ENCODE measurements at places on chromosomes 2 and 18. TPM values are rescaled to one million over a fixed set of nuclear protein-coding genes. Genes with fewer than 3 reads are reported as not detected.

The ABCA12 gene
- total RNA-seq = 0.44 TPM

The GALNT1 gene
- total RNA-seq = 231 TPM

The RALBP1 gene
- 46.8 TPM for total RNA-seq

The UGT1A10 gene
- not detected for total RNA-seq

The MAL gene
- 1.4 TPM for total RNA-seq

The MEMO1 gene
- total RNA-seq = 58.8 TPM

The KIF3C gene
- total RNA-seq = 6.5 TPM

The C2orf68 gene
- 21.6 TPM for total RNA-seq

The SEPTIN10 gene
- 58.7 TPM for total RNA-seq

The DBI gene
- 272 TPM for total RNA-seq

The ELOA2 gene
- not detected for total RNA-seq

The TCF23 gene
- total RNA-seq = not detected

GRCh38 chr2:148530350-148530749 is 114.2 kb upstream of the EPC2 start:
- H3K4me1 ChIP-seq = peaks cover 5% of the 10 kb centered on the region
- no peaks in the 10 kb centered on the region for H3K36me3 ChIP-seq
- H3K4me3 ChIP-seq = no peak overlapping the region
- no peak overlapping the region for H3K27ac ChIP-seq
- peak; percentile 27 for DNase-seq

DNA sequence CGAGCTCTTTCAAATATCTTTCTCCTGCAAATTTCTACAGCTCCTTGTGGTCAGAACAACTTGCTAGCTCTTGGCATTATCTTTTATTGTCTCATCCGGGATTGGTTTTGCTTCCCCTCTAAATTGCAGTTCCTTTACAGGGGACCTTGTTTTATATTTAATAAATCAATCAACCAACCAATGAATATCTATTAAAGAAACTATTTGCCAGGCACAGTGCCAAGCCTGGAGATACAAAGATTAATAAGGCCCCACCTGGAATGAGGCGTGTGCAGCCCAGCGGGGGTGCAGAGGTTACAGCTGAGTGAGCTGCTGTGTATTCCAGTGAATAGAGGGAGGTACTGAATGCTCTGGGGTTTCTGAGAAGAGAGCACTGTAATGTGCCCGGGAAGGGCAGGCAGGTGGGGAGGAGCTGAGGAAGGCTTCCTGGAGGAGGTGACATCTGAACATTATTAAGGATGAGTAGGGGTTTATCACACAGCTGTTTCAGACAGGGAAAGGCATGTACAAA is 51.8 kb downstream of the LIPG start:
- peaks cover 10% of the 10 kb centered on the region for H3K4me1 ChIP-seq
- no peak for DNase-seq
- H3K27ac ChIP-seq = no peak overlapping the region
- H3K4me3 ChIP-seq = no peak overlapping the region
- no peaks in the 10 kb centered on the region for H3K36me3 ChIP-seq

GRCh38 chr2:226020956-226021355 is 621.4 kb downstream of the NYAP2 start:
- no peak for DNase-seq
- H3K4me3 ChIP-seq = no peak overlapping the region
- H3K4me1 ChIP-seq = no peaks in the 10 kb centered on the region
- no peak overlapping the region for H3K27ac ChIP-seq

GRCh38 chr2:11456251-11456650 is 9.7 kb downstream of the E2F6 start:
- no peaks in the 10 kb centered on the region for H3K27me3 ChIP-seq
- no peak overlapping the region for H3K4me3 ChIP-seq
- peaks cover 4% of the 10 kb centered on the region for H3K4me1 ChIP-seq
- no peaks in the 10 kb centered on the region for H3K36me3 ChIP-seq

- DNase-seq = peak; percentile 22
- H3K4me1 ChIP-seq = no peaks in the 10 kb centered on the region
- H3K36me3 ChIP-seq = no peaks in the 10 kb centered on the region
Measured at GRCh38 chr2:7886666-7887065, 795.2 kb upstream of the ID2 start.

DNA sequence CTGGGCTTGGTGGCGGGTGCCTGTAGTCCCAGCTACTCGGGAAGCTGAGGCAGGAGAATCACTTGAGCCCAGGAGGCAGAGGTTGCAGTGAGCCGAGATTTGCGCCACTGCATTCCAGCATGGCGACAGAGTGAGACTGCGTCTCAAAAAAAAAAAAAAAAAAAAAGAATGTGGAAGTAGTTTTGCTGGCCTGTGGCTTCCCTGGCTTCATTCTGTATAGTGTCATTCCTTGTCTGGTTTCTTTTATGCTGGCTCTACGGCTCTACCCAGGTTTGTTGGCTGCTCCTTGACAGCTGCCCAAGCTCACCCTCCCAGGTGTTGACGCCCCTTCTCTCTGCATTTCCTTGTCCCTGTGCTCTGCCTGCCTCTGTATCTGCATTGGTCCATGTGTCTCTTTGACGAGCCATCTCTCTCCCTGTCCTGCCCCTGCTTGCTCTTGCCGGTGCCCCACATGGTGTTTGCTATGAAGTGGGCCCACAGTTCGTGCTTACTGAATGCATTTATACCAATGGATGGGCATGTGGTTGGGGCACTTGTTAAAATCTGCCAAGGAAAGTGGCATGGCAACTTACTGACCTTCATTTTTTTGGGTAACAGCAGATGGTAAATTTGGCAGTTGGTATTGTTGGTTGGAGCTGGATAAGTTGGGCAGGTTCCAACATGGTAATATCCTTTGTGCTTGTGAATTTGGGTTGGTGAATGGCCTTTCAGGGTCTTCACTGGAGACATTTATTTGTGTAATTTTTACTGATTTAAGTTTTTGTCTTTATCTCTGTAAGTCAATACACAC is 113.9 kb downstream of the MAP4K4 start:
- no peak overlapping the region for H3K27ac ChIP-seq
- H3K4me3 ChIP-seq = no peak overlapping the region
- peaks cover 17% of the 10 kb centered on the region for H3K4me1 ChIP-seq
- no peaks in the 10 kb centered on the region for H3K27me3 ChIP-seq
- H3K36me3 ChIP-seq = no peaks in the 10 kb centered on the region

DNA sequence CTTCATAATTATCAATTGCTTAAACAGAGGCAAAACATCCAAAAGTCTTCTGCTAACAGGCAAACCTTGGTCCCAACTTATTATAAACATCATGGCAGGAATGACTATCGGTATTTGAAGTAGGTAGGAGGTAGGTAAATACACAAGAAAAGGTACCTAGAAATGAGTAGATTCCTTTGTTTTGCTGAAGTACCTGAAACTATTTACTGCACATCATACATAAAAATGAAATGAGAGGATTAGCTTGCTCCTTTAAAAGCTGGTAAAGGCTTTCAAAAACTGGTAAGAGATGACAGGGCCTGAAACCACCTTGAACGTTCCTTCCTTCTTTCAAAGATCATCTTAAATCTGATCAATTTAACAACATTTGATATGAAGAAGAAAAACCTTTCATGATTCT is 55.2 kb upstream of the MAPRE2 start:
- H3K36me3 ChIP-seq = no peaks in the 10 kb centered on the region
- no peaks in the 10 kb centered on the region for H3K4me1 ChIP-seq
- DNase-seq = no peak
- no peak overlapping the region for H3K27ac ChIP-seq
- H3K4me3 ChIP-seq = no peak overlapping the region
- H3K27me3 ChIP-seq = no peaks in the 10 kb centered on the region

GRCh38 chr2:149924028-149924427 is 336.5 kb upstream of the MMADHC start:
- H3K36me3 ChIP-seq = no peaks in the 10 kb centered on the region
- no peaks in the 10 kb centered on the region for H3K27me3 ChIP-seq
- no peak for DNase-seq
- H3K4me3 ChIP-seq = no peak overlapping the region
- H3K4me1 ChIP-seq = no peaks in the 10 kb centered on the region
- no peak overlapping the region for H3K27ac ChIP-seq

GRCh38 chr2:196399096-196399495 is 227.7 kb upstream of the STK17B start:
- no peaks in the 10 kb centered on the region for H3K36me3 ChIP-seq
- no peaks in the 10 kb centered on the region for H3K27me3 ChIP-seq
- DNase-seq = no peak
- H3K4me3 ChIP-seq = no peak overlapping the region

GRCh38 chr2:150214626-150215025 is 272.8 kb downstream of the RND3 start:
- H3K36me3 ChIP-seq = no peaks in the 10 kb centered on the region
- no peaks in the 10 kb centered on the region for H3K27me3 ChIP-seq
- H3K4me3 ChIP-seq = no peak overlapping the region
- peaks cover 32% of the 10 kb centered on the region for H3K4me1 ChIP-seq

- no peak for DNase-seq
- no peak overlapping the region for H3K4me3 ChIP-seq
- no peaks in the 10 kb centered on the region for H3K4me1 ChIP-seq
- no peak overlapping the region for H3K27ac ChIP-seq
- H3K27me3 ChIP-seq = no peaks in the 10 kb centered on the region
Measured at GRCh38 chr2:79388024-79388423, 124.8 kb upstream of the CTNNA2 start.

- DNase-seq = no peak
- no peak overlapping the region for H3K4me3 ChIP-seq
- H3K4me1 ChIP-seq = no peaks in the 10 kb centered on the region
- H3K27ac ChIP-seq = no peak overlapping the region
- H3K36me3 ChIP-seq = no peaks in the 10 kb centered on the region
Measured at GRCh38 chr18:79322441-79322840, 73.3 kb upstream of the NFATC1 start.

GRCh38 chr2:126886916-126887280 is 11.8 kb upstream of the TEX51 start:
- H3K36me3 ChIP-seq = no peaks in the 10 kb centered on the region
- peaks cover 6% of the 10 kb centered on the region for H3K4me1 ChIP-seq
- no peak overlapping the region for H3K4me3 ChIP-seq
- no peak overlapping the region for H3K27ac ChIP-seq
- H3K27me3 ChIP-seq = no peaks in the 10 kb centered on the region

GRCh38 chr18:37422596-37422995 is 143.0 kb downstream of the CELF4 start:
- H3K36me3 ChIP-seq = no peaks in the 10 kb centered on the region
- H3K4me1 ChIP-seq = no peaks in the 10 kb centered on the region
- no peak overlapping the region for H3K4me3 ChIP-seq
- no peak overlapping the region for H3K27ac ChIP-seq
- no peaks in the 10 kb centered on the region for H3K27me3 ChIP-seq

- H3K4me1 ChIP-seq = peaks cover 10% of the 10 kb centered on the region
- peak overlapping the region; percentile 73 for H3K4me3 ChIP-seq
- no peaks in the 10 kb centered on the region for H3K27me3 ChIP-seq
- peak overlapping the region; percentile 83 for H3K27ac ChIP-seq
- no peak for DNase-seq
- H3K36me3 ChIP-seq = no peaks in the 10 kb centered on the region
Measured at GRCh38 chr18:24270358-24270936, 127.2 kb downstream of the OSBPL1A start.

- no peaks in the 10 kb centered on the region for H3K4me1 ChIP-seq
- H3K27ac ChIP-seq = no peak overlapping the region
- no peak for DNase-seq
- H3K27me3 ChIP-seq = no peaks in the 10 kb centered on the region
- H3K4me3 ChIP-seq = no peak overlapping the region
Measured at GRCh38 chr2:3672861-3673678, 15.1 kb downstream of the ALLC start.

GRCh38 chr2:86770816-86771301 is 19.9 kb downstream of the CD8A start:
- no peak overlapping the region for H3K27ac ChIP-seq
- no peaks in the 10 kb centered on the region for H3K4me1 ChIP-seq
- no peak overlapping the region for H3K4me3 ChIP-seq
- no peaks in the 10 kb centered on the region for H3K36me3 ChIP-seq

DNA sequence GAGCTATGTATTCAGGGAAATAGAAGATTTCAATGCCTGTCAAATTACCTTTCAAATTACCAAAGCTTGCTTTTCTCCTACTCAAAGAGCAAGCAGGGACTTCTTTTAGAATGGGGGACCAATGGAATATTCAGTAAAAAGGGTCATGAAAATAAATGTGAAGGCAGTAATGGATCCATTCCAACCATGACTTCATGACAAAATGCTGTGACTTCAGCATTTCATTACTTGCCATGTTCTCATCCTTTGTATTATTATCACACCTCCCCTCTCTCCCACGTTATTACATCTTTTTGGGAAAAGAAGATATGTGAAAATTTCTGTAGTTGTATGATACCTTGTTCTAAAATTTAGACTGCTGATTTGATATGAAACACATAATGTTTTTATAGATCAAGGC is 864.0 kb upstream of the FSHR start:
- no peaks in the 10 kb centered on the region for H3K27me3 ChIP-seq
- H3K4me3 ChIP-seq = no peak overlapping the region
- H3K4me1 ChIP-seq = no peaks in the 10 kb centered on the region
- DNase-seq = no peak

GRCh38 chr2:158553257-158553656 is 96.5 kb downstream of the PKP4 start:
- no peaks in the 10 kb centered on the region for H3K27me3 ChIP-seq
- H3K27ac ChIP-seq = no peak overlapping the region
- no peak overlapping the region for H3K4me3 ChIP-seq
- no peak for DNase-seq
- no peaks in the 10 kb centered on the region for H3K4me1 ChIP-seq

DNA sequence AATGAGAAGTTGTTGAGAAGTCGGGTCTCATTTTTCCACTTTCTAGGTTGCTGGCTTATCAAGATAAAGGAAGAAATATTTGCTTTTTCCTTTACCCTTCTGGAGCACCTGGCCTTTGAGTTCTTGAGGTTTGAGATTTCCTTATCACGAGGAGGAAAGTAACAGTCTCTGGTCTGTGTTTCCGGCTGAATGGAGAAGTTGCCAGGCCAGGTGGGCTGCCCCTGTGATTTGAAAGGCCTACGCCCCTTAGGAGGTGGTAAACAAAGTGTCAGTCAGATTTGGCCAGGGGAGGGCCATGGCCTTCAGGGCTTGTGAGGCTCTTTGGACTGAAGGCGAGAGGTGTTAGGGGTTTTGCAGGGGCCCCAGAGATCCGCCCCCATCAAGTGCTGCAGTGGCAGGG is 156.7 kb upstream of the HAAO start:
- H3K4me1 ChIP-seq = peaks cover 18% of the 10 kb centered on the region
- no peak overlapping the region for H3K4me3 ChIP-seq
- no peaks in the 10 kb centered on the region for H3K36me3 ChIP-seq
- no peak for DNase-seq

GRCh38 chr2:12081481-12082210 is 335.2 kb downstream of the LPIN1 start:
- no peak overlapping the region for H3K4me3 ChIP-seq
- no peak overlapping the region for H3K27ac ChIP-seq
- H3K4me1 ChIP-seq = peaks cover 4% of the 10 kb centered on the region
- no peak for DNase-seq

- no peaks in the 10 kb centered on the region for H3K4me1 ChIP-seq
- H3K4me3 ChIP-seq = no peak overlapping the region
- no peaks in the 10 kb centered on the region for H3K27me3 ChIP-seq
- no peaks in the 10 kb centered on the region for H3K36me3 ChIP-seq
- no peak for DNase-seq
Measured at GRCh38 chr18:74868461-74868860, 270.8 kb downstream of the ZNF407 start.

GRCh38 chr2:185628985-185629384 is 109.6 kb upstream of the FSIP2 start:
- H3K4me3 ChIP-seq = no peak overlapping the region
- DNase-seq = no peak
- no peaks in the 10 kb centered on the region for H3K4me1 ChIP-seq
- no peak overlapping the region for H3K27ac ChIP-seq
- no peaks in the 10 kb centered on the region for H3K36me3 ChIP-seq
